Foreskin keratinocyte (primary cell): ENCODE measurements at places on chromosomes 1 and 21. TPM values are rescaled to one million over a fixed set of nuclear protein-coding genes. Genes with fewer than 3 reads are reported as not detected.

DNA sequence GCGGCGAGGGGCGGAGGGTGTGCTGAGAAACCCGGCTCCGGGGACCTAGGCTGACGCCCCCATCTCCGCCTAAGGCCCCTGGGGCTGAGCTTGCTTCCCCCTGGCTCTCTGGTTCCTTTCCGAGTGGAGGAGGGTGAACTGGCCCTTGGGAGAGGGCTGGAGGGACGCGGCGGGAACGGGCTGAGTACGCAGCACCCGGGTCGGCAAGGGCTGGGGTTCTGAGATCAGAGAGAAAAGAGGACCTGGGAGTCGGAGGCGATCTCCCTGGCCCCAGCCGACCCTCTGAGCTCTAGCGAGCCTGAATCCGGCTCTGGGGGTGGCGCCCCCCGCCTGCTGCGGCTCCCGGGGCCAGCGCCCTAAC is 270.8 kb downstream of the FOXD2 start:
- DNase-seq = no peak

Gene TSPEAR
- not detected in 2 replicates for total RNA-seq

DNA sequence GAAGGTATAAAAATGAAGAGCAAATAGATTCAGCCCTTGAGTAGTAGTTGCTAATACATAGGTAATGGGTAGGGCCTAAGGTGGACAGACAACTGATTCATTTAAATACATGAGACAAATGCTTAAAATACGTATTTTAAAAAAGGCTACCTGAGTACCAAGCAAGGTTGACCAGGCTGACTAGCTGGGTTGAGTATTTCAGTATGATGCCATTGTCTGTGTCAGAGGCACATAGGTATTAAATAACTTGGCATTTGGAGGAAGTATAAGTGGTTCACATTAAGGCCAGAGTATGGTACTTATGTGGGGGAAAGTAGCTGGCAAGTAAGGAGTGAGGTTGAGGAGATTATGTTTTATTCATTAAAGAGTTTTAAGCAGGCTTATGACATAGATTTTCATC is 19.4 kb downstream of the NEK7 start:
- DNase-seq = no peak

Gene NHLH1
- total RNA-seq = 0.04 TPM in 1 of 2 replicates, not detected in the other

DNA sequence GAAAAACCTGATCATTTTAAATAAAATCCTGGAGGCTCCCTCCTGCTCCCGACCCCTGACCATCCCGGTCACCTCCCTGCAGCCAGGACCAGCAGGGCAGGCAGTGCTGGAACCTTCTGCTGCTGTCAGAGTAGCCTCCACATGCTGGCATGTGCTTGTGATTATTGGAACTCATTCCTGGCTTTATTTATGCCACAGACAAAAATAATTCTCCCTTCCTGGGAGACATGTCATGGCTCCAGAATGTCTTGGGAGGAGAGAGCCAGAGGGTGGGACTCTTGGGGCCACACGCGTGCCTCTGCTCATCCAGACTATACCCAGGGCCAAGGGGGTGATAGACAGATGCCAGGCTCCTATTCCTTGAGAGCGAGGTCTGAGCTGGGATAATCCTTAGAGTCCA is 183.6 kb upstream of the RAB4A start:
- DNase-seq = no peak
